ENCODE measurements at places on chromosomes 13 and 19.

DNA sequence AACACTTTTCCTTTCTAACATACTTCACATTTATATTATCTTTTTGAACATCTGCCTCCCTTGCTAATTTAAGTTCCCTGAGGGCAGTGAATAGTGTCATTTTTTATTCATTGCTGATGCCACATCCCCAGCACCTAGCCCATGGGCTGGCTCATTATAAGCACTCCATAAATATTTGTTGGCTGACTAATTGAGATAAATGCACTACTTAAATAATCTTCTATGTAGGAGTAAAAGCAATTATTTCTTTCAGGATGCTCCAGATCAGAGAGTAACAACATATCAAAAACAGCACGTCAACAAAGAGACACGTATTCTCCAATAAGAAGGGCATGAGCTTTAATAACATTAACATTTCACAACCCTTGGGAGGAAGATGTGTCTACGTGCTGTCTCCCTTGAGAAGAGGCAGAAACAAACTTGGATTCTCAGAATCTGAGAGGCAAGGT lies 228.2 kb downstream of the LHFPL6 start:
- DNase-seq, result no peak

DNA sequence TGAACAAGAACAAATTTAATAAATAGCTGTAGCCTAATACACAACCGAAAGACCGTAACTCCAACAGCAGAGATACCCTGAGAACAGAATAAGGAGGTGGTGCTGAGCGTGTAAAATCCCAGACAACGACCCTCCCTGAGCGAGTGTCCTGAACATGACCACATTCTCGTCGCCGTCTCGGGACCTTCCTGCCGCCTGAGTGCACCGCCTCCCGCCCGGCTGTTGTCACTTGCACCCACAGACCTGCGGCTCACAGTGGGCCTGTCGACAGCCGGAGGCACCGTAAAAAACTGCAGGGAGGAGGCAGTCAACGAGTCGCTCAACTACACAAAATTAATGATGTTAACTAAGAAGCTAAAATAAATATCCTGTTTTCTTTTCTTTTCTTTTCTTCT lies 35.8 kb upstream of the GRTP1 start:
- no peak for DNase-seq

- DNase-seq, result no peak
These were observed 8.9 kb downstream of the RTBDN start for GRCh38 chr19:12825254-12826131.

GRCh38 chr19:39512988-39513387 lies 2.0 kb upstream of the SELENOV start:
- DNase-seq, result no peak

DNA sequence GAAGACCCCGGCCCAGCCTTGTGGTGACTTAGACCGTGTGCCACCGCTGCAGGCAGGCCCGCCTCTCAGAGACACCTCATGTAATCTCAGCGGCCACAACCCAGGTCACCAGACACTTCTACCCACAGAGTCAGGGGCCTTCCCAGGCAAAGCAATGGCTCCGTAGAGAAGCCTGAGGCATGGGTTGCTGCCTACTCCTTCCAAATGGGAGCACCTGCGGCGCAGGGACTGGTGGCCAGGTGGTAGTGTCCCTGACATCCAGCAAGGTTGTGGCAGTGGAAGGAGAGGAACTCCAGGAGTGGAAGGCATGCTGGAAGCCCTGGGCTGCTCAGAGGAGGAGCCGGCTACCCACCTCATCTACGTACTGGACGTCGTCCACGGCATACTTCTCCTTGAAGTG lies 21.0 kb downstream of the PEPD start:
- DNase-seq, result no peak

DNA sequence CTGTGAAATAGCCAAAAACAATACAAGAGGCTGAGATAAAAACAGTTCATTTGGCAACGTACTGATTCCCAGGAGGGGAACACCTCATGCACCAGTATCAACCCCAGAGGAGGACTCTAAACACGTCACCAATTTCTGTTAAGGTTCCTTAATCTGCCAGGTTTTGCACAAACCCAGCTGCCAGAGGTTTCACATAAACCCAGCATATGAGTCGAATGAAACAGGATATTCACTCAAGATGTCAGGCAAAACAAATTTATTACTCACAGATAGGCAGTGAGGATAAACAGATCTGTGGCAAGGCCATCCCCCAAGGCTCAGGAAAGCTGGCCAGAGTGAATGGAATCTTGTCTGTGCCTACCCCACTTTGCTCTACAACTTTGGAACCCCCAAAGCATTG lies 210.9 kb downstream of the GPC5 start:
- DNase-seq, result no peak

- no peak for DNase-seq
These were observed 24.0 kb downstream of the ZSWIM4 start for GRCh38 chr19:13819238-13819637.

DNA sequence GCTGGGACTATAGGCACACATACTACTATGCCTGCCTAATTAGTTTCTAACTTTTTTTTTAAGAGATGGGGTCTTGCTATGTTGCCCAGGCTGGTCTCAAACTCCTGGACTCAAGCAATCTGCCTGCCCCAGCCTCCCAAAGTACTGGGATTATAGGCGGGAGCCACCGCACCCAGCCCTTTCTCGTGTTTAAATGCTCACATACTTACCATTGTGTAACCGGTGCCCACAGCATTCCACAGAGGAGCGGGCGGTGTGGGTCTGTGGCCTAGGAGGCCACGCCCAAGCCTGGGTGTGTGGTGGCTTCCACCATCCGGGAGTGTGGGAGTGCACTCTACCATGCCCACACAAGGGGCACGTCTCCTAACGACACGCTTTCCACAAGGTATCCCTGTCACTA lies 7.7 kb downstream of the LMNB2 start:
- no peak for DNase-seq

DNA sequence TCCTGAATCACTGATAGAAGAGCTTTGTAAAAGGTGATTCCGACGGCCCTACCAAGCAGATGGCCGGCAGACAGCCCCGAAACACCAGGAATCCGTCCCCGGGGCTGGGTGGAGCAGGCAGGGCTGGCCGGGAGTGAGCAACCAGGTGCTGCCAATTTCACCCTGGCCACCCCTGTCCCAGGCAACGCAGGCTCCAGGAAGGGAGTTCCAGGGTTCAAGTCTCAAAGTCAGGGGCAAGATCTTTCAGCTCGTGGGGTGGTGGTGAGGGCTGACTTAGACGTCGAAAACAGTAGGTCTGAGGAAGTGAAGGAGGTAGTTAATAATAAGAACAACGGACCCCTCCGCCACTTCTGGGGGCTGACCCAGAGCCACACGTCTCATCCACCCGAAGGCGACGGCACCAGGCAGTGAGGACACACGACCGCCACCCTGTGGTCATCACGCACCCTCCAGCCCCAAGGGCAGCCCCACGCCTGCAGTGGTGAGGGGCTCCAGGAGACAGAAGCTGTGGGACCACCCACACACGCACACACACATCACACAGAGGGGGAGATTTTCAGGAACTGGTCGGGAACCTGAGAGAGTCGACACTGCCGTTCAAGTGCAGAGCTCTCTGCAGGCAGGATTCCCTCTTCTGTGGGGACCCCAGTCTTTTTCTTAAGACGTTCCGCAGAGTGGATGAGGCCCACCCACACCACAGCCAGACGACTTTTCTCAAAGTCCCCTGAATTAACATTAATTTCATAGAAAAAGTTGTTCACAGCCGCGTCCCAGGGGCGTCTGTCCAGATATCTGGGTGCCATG lies 67.2 kb downstream of the SPACA7 start:
- DNase-seq, result no peak
